ENCODE measurements at places on chromosomes 3 and 15.

GRCh38 chr15:49436751-49437150, 13.7 kb downstream of the FGF7 start:
- DNase-seq, result no peak

GRCh38 chr15:89128320-89129122, 40.3 kb downstream of the ABHD2 start:
- no peak for DNase-seq

DNA sequence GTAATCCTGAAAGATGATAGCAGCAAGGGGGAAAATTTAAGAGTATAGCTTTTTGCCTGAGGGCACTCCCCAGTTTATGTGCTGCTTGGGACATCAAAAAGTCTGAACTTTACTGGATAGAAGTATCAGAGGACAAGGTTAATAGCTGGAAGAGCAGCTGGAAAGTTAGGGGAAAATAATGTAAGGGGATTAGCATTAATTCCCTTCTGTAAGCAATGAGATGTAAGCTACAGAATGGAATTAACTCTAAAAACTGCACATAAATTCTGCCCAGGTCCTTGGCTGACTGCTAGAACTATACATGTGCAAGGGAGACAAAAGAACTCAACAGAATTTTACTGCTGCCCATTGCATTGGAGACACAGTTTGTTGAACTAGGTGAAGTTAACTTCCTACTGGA, 55.6 kb downstream of the ATP11B start:
- DNase-seq, result no peak

DNA sequence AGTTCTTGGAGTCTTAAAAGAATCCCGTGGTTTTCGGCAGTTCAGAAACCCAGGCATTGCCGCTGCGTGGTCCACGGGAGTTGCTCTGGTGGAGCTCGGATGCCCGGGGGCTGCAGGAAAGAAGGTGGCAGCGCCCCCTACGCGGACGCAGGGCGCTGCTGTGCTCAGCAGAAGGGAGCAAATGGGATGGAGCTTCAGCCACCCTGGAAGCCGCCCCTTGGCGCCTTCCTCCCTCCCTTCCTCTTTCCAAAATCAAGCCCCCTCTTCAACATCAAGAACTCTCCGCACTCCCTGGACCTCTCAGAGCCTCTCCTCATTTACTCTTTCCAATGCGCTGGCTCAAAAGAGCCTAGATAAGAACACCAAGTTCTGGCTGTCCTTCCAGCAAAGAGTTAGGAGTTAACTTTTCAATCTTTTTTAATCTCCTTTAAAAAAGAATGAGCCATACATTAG, 880 bp upstream of the CHRNA7 start:
- no peak for DNase-seq

- no peak for DNase-seq
Observed at GRCh38 chr3:126915015-126915414, 67.9 kb upstream of the PLXNA1 start.

DNA sequence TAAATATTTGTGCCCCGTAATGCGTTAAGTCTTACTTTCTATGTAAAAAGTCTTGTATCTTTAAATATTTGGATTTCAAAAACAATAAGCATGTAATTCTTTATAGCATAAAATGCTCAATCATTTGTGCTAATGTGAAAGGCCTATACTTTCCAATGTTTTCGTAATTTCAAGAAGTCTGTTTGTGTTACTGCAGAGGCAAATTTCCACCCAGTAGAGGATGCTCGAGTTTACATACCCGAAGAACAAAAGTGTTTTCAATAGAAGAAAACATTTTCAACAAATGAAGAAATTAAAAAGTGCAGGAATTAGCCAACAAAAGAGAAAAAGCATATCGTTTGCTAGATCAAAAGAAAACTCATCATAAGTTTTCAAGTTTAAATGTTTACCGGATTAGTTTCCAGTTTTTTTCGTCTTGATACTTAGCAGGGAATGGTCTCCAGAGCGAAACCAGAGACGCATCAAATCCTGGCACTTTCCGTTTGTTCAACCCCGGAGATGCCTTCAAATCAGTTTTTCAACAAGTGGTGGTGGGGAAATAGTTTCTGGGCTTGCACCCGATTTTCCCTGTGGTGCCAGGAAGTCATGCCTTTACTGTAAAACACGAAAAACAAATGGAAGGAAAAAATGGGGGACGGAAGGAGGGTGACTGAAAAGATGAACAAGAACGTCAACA, 1.0 kb downstream of the CGGBP1 start:
- DNase-seq, result no peak

DNA sequence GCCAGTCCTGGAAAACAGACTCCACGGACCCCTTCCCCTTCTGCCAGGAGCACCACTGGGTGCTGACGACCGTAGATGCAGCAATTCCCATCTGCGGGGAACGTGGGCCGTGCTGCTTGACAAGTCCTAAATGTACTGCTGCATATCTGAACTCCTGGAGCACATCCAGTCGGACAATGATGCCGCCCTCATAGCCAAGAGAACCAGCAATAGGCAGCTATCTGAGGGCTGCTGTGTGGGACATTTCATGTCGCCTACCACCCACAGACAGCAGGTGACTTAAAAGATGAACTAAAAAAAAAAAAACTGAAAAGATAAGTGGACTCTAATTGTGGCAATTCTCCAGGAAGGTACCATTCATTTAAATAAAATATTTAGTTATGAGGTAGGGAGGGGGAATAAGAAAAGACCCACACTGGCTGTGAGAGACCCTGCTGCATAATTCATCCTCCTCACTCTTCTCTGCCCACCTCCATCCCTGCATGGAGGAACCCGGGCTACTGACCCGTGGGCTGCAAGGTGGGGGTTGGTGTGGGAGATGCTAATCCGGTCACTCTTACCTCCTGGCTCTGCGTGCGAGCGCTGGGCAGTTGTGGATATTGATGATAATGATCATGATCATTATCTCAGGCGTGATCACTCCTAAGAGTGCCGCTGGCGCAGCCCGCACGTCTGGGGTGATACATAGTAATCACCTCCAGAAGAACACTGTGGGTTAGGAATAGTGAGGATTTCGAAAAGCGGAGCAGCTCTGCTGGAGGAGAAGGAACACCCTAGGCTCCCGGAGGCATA, 28.3 kb downstream of the ALS2CL start:
- no peak for DNase-seq

- no peak for DNase-seq
Observed at GRCh38 chr15:95350908-95351307, 979.6 kb upstream of the NR2F2 start.

DNA sequence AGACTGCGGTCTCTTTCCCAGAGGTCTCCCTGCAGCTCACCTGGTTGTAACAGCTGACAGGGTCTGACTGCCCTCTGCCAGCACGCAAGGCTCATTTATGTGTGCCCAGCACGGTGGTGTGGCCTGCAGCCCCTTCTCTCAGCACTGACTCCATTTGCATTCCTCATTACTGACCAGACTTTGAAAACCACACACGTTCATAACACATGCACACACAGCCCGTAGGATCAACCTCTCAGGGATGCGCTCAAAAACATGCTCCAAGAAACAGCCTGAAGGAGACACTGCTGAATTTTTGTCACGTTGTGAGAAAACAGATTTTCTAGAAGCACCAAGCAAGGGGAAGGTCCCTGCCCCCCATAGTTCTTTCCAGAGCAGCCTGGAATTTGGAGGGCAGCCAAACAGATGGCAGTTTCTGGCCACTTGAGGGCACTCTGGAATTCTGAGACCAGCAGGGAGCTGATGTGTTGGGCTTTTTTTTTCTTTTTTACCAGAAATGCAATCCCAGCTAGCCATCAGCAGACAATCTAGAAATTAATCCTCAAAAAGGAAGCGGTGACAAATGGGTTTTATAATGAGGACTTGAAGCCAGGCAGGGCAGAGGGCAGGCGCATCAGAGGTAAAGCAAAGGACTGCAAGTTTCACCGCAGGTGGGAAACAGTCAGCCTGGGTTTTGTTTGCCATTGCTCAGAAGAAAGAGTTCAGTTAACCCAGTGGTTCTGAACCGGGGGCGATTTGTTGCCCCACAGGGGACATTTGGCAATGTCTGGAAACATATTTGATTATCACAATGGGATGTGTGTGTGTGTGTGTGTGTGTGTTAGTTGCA, 170.5 kb upstream of the PROK2 start:
- DNase-seq, result no peak

DNA sequence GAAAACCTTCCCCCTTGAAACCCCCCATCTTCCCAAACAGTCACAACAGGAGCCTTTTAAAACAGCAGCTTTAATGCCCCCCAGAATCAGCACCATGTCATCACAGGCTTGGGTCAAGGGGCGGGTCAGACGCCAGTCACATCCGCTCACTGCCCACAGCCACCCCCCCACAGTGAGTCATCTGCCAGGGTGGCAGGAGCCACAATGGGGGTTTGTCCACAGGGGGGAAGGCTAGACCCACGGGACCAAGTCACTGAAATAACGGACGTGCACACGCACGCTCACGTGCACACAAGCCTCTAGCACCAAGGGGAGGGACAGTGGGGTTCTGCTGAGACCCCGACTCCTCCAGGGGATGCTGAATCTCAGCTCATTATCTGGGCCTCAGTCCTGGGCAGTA, 441 bp upstream of the UCN2 start:
- no peak for DNase-seq

DNA sequence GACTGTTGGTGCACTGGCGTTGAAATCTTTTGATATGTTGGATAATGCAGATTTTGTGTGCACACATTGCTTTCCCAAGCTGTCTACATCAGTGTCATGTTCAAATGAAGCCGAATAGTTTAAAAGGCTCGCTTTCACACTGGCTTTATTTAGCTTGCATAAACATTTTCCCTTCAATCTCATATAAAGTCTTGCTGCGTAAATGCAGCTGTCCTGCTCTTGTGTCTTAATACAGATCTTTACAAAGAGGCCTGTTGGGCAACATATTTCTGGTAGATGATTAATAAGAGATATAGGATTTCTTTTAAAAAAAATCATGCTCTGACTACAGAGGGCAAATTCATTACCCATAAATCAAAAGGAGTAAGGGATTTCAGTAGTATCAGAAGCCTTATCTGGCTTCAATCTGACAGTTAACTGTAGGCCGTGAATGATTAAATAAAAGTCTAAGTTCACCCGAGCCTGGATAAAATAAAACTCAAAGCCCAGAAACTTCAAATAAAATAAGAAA, 937.2 kb downstream of the FHIT start:
- no peak for DNase-seq

Measured in activated T-helper 1 cell treated with anti-CD3 and anti-CD28 coated beads, Interleukin-2, amount 50 U/mL, for 16 hours (primary cell).